ENCODE measurements at places on chromosomes 2 and 18.

- no peak for DNase-seq
Measured at GRCh38 chr2:187466129-187466792, 18.2 kb upstream of the CALCRL start.

DNA sequence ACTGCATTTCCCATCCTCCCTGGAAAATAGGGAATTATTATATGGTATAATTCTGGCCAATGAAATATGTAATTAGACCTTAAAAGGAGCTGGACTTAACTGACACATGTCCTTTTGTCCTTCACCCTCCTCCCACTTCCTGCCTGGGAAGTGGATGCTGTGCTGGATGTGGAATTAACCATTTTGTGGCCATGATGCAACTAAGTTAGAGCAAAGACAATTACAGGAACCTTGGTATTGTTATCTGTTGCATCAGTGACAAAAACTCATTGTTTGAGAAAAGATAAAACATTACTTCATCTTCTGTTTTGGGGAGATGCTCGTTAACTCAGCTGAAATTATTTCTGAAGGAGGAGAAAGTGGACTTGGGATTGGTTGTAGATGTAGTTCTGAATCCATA is 227.7 kb upstream of the BOD1L2 start:
- no peak for DNase-seq

- no peak for DNase-seq
Measured at GRCh38 chr2:215677481-215677880, 241.6 kb upstream of the FN1 start.

- peak; percentile 16 for DNase-seq
Measured at GRCh38 chr18:31657823-31658669, 26.3 kb downstream of the B4GALT6 start.

- DNase-seq, result no peak
Measured at GRCh38 chr2:23476786-23477185, 91.8 kb downstream of the KLHL29 start.

GRCh38 chr2:158457826-158458616 is 1.3 kb downstream of the PKP4 start:
- DNase-seq, result peak; percentile 70

DNA sequence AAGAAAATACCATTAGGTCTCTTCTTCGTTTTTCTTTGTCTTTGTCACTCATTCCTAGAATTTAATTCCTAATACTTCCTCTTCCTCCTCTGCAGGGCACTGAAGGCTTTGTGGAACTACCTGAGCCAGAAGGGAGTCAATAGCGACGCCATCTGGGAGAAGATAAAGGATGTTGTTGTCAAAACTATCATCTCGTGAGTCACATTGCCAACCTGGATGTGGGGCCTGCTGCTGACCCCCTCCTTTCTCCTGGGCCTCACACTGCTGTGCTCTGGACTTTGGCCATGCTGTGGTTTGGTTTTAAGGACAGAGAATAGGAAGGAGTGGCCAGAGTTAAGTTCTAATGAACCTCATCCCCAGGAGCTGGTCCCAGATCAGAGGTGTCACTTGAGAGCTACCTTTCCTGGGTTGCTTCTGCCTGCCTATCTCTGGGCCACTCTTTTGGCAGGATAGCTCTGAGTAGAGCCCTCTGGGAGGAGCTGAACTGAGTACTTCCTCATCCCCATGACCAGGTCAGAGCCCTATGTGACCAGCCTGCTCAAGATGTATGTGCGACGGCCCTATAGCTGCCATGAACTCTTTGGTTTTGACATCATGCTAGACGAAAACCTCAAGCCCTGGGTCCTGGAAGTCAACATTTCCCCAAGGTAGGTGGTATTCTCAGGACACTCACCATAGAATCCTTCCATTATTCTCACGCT is 33.1 kb upstream of the CYP27A1 start:
- no peak for DNase-seq

DNA sequence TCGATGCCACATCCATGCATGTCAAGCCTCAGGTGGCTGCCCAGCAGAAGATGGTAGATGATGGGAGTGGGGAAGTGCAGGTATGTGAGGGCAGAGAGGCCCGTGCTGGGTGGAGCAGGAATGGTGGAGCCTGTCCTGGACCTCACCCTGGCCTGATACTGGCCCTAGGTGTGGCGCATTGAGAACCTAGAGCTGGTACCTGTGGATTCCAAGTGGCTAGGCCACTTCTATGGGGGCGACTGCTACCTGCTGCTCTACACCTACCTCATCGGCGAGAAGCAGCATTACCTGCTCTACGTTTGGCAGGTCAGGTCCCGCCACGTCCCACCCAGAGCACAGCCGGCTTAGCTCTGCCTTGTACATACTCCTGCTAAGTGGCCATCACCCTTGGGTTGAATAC is 13.0 kb downstream of the VIL1 start:
- DNase-seq, result no peak

DNA sequence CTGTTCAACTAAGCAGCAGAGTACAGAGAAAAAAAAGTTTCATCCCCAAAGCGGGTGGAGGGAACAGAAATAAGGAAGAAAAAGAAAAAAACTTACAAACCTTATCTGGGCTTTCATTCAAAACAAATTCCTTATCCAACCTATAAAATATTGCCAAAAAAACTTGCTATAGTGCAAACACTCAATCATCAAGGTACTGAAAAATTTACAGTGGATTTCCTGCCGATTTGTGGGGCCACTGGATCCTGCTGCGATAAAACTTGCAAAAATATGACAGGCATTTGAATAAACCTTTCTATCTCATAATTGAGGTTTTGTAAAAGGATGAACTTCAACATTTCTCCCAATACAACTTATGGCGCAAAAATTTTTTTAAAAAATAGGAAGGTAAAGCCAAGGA is 77.0 kb downstream of the ZNF521 start:
- DNase-seq, result no peak

GRCh38 chr18:58496937-58497336 is 132.0 kb downstream of the ALPK2 start:
- DNase-seq, result peak; percentile 44

DNA sequence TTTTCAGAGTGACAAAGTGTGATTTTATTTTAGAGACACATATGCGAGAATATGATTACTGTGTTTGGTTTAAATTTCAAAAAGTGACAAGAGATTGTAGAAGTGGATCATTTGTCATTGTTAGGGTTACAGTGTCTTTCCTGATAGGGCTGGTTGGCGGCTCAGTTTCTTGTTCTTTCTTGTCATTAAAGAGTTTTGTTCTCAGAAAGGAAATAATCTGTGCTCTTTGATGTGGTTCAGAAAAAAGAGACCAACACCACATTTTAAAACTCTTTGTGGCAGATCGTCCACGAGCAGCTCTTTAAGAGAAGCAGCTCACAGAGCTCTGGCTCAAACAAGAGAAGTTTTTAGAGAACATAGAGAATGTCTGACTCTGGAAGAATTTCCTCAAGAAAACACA is 45.6 kb upstream of the ZNF532 start:
- peak; percentile 23 for DNase-seq

All from NAMALWA (cell line).